ENCODE measurements at places on chromosomes 16 and 17.

- DNase-seq = peak; percentile 52
These were observed 83.3 kb upstream of the TNRC6C start for GRCh38 chr17:77875051-77875780.

- DNase-seq = no peak
These were observed 11.1 kb downstream of the CA10 start for GRCh38 chr17:52147431-52147830.

DNA sequence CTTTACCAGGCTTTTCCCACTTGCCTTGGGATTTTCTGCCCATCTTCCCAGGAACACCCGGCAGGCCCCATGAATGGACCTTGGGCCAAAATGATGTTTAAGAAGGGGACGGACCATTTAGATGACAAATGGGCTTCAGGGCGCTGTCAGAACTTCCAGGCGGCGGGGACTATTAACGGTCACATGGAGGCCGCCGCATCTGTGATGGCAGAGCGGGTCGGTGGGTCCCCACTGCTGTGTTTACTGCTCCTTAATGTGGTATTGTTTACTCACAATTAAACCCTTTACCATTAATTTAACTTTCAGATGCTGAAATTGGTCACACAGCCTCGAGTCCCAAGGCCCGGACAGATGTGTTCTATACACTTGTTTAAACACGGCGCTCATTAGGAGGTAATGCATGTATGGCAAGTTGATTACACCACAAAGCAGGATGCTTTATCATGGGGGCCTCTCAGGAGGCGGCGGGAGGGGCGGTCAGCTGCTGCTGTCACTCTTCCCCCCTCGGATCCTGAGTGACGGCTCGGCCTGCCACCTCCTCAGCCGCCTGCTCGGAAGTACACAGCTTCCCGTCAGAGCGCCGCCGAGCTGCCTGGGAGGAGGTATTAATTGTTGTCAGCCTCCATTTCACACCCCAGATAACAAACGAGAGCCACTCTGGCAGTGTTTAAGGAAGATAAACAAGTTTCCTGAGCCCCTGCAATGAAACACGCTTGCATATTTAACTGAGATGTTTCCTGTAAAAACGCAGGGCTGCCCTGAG lies 83.9 kb upstream of the IRX3 start:
- no peak for DNase-seq

DNA sequence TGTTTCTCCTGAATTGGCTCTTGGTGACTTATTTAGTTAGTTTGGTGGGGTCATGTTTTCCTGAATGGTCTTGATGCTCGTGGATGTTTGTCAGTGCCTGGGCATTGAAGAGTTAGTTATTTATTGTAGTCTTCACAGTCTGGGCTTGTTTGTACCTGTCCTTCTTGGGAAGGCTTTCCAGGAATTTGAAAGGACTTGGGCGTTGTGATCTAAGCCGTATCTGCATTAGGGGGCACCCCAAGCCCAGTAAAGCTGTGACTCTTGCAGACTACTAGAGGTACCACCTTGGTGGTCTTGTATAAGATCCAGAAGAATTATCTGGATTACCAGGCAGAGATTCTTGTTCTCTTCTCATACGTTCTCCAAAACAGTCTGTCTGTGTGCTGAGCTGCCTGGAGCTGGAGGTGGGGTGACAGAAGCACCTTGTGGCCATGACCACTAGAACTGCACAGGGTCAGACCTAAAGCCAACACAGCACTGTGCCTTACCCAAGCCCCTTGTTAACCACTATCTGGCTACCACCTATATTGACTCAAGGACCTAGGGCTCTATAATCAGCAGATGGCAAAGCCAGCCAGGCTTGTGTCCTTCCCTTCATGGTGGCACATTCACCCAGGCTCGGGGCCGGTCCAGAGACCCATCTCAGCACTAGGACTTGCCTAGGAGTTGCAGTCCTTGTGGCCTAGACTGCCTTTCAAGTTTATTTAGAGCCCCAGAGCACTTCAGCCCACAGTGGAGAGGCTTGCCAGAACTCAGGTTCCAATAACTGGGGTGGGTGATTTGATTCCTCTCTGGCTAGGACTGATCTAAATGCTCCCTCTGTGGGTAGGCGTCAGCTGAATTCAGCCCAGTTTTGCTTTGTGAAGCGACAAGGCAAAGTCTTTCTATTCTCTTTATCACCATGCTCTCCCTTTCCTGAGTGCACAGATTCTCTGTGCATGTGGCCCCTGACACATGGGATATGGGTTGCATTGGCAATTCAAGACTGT lies 11.0 kb downstream of the RNF135 start:
- no peak for DNase-seq

GRCh38 chr16:22948603-22949368 lies 134.8 kb downstream of the HS3ST2 start:
- peak; percentile 15 for DNase-seq

- DNase-seq = no peak
These were observed 48.3 kb downstream of the CUEDC1 start for GRCh38 chr17:57906910-57907309.

GRCh38 chr16:19916064-19916463 lies 31.4 kb upstream of the GPRC5B start:
- no peak for DNase-seq

- no peak for DNase-seq
These were observed 82.0 kb upstream of the NKD1 start for GRCh38 chr16:50466170-50466569.

GRCh38 chr16:83732536-83732935 lies 75.2 kb upstream of the HSBP1 start:
- DNase-seq = no peak

GRCh38 chr16:53093162-53093744 lies 38.5 kb downstream of the CHD9 start:
- no peak for DNase-seq

DNA sequence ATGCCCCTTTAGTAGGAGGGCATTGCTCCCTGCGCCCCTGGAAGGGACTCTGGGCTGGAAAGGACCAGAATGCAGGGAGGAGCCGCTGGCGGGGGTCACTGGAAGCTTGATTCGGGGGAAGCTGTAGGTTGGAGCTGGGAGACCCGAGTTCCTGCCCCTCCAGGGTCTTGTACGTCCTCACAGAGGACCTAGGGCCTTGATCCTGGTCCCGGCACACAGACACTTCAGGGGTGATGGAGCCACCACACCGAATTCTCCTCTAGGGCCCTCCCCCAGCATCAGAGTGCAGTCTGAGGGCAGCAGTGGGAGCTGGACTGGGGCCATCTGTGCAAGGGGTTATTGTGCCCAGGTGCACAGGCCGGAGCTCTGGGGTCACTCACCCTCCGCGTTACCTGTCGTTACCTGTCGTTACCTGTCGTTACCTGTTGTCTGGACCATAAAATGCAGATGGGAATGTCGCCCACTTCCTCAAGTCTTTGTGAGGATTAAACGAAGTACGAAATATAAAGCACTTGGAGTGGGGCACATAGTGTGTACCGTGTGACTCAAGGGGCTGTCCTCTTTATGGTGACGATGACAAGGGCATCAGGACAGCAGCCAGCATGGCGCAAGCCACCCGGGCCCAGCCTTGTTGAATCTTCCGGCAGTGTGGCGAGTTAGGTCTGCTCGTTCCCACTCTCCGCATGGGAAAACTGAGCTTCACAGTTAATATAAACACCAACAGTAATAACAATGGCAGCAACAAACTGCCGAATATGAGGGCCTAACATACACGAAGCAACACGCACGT lies 48.6 kb downstream of the CMIP start:
- DNase-seq = no peak

DNA sequence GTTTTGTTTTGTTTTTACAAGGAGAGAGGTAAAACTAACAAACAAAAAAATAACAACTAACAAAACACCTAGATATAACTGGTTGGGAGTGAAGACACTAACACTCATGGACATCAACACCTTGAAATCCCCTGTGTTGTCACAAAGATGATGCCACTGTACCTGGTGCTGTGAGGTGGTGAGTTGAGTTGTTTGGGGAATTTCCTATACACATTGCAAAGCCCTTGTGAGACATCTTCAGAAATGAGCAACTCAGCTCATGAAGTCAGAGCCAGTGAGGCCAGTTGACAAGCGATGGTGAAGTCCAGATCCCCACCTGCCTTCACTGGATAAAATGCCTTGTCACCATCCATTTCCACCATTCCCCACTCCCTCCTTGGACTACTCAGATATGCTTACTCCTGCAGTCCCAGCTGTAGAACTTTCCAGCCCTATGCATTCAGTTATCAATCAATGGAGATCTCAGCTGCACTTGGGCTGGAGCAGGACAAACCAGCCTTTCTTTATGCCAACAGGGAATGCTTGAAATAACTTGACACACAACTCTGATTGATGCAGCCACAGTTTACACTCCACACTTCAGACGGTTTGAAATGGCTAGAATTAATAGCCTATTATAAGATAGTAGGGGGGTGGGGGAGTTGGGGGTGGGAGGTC lies 22.2 kb downstream of the ANKFN1 start:
- no peak for DNase-seq

- no peak for DNase-seq
These were observed 533 bp downstream of the SLC6A4 start for GRCh38 chr17:30234964-30235363.

DNA sequence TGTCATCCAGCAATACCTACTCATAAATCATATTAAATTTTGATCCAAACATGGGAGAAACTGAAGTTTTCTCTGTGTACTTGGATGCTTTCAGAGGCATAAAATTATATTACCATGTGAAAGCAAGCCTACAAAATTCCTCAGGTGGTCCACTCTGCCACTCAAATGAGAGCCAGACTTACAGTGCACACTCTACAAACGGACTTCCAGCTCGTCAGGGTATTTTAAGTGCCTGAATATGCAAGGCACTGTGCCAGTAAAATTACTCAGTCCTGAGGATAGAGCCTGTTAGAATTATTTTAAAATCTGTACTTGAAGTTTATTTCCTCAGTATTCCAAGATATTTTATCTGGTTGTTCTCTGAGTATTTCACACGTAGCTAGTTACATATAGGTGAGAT lies 54.5 kb downstream of the TENT4B start:
- DNase-seq = no peak

DNA sequence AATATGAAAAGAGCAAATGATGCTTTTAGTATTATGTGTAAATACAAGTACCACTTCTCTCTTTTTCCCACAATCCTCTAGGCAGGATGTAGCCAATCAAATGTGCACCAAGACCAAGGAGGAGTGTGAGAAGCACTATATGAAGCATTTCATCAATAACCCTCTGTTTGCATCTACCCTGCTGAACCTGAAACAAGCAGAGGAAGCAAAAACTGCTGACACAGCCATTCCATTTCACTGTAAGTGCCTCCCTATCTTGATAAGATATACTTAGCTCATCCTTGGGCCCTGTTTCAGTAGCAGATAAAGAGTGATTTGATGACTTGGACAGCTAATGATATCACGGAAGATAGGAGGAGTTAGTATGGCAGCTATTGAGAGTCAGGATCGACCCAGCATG lies 33.7 kb downstream of the TADA2A start:
- DNase-seq = no peak

DNA sequence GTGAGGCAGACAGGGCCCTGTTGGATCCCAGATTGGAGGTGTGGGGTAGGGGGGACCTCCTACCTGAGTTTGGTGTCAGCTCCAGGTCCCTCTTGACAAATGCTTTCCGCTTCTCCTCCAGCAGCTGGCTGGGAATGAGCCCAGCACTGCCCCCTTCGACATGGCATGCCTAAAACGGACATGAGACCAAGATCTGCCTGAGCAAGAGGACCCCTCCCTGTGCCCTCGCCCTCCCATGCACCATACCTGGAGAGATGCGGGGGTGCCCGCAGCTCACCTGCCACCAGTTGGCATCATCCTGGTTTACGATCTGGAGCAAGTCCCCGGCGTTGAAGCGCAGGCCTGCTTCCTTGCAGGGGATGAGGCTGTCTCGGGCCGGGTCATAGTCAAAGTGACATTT lies 26.2 kb downstream of the MPP2 start:
- DNase-seq = no peak

Data from HTR-8/SVneo (cell line).